ENCODE measurements at places on chromosomes 1 and 21.
A peak's percentile ranks its signal among the peaks of the same experiment; 100 is the strongest.

- DNase-seq = no peak
Observed at GRCh38 chr21:42314616-42315295, 453 bp downstream of the TFF3 start.

- no peak for DNase-seq
Observed at GRCh38 chr1:59768792-59769735, 45.7 kb upstream of the HOOK1 start.

GRCh38 chr1:8665833-8666232 is 151.6 kb downstream of the RERE start:
- DNase-seq = no peak

DNA sequence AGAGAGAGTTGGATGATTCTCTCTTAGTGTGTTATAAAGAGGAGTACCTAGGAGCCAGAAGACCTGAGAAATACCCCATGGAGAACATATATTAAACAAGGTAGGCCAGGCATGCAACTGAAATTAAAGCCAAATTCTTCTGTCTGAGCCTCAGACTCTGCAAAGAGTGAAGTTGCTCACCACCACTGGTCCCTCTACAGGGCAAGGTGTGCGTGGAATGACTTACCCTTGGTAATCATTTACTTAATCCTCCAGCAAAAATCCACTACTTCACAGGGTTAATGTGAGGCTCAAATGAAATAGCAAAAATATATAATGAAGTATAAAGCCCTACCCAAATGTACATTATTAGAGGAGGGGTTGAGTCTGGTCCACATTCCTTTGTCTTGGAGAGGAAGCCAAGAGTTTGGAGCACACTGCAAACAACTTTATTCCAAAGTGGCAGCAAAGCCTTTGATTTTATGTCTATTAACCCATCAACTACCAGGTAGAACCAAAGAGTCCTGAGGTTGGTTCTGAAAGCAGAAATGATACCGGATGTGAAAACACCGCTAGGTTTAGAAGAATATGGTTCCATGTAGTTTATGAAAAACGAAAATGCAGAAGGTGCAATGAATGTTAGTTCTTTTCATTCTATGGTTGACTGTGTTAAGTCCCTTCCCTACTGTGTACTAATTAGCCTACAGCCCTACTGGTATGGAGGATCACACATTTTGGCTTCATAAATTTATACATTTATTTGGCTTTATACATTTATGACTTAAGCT is 8.5 kb downstream of the SSR2 start:
- no peak for DNase-seq

- DNase-seq = no peak
Observed at GRCh38 chr21:41863439-41863740, 15.8 kb downstream of the PRDM15 start.

- DNase-seq = peak; percentile 74
Observed at GRCh38 chr1:89724369-89725010, 91.6 kb downstream of the LRRC8C start.

DNA sequence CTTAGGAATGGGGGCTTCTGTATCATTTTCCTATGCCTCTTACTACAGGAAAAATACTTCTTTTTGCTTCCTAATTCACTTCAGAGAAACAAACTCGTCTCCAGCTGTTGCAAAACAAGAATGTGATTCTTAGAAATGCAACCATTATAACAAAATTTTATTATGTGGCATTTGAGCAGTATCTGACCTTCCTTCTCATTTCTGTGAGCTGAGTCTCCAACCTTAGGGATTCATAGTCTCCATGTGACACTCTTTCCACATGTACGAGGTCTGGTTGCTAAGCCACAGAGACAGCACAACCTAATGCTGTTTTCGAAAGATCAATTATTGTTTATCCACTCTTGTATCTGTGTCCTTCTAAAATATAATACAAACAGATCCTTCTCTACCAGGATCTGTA is 75.3 kb upstream of the RGS4 start:
- DNase-seq = no peak
